WERI-Rb-1 (cell line): ENCODE measurements at places on chromosomes 16 and 17.

GRCh38 chr17:81712468-81713003 lies 452 bp downstream of the SLC25A10 start:
- peak; percentile 82 for DNase-seq

DNA sequence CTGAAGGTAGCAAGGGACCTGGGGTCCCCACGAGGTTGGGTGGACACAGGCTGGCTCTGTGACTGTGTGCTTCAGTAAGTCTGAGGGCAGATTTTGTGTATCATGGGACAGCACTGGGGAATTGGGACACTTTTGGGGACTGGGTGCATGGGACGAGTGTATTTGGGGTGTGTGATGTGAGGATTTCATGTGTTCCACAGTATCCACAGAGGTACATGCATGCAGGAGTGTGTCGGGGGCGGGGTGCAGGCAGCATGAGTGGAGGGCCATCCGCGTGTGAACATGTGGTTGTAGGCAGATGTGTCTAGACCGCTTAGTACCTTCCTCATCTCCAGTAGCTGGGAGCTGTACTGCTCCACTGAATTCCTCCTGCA lies 1.1 kb upstream of the DLX3 start:
- peak; percentile 12 for DNase-seq

DNA sequence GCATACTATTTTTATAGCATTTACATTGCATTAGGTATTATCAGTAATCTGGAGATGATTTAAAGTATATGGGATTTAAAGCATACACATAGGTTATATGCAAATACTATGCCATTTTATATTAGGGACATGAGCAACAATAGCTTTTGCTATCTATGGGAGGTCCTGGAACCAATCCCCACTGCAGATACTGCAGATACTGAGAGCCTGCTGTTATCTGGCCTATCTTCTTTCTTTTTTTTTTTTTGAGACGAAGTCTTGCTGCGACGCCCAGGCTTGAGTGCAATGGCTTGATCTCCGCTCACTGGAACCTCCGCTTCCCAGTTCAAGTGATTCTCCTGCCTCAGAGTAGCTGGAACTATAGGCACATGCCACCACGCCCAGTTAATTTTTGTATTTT lies 37.4 kb downstream of the STH start:
- no peak for DNase-seq

GRCh38 chr16:12350945-12351344 lies 374.4 kb downstream of the SNX29 start:
- DNase-seq = peak; percentile 16

DNA sequence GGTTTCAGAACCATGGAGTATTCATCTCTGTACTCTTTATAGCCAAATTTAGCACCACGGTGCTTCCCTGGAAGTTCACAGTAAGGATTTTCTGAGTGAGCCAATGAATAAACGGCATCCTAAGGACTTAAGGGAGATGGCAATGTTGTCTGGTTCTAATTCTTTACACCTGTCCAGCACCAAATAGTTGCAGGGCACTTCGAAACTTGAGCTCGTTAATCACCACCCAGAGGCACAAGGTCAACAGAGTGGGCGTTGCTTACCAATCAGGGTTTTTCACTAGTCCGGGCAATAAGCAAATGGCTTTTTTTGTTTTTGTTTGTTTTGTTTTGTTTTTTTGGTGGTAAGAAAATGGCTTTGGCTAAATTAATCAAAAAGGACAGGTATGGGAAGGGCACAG lies 28.2 kb upstream of the TMEM220 start:
- no peak for DNase-seq

- DNase-seq = no peak
Measured at GRCh38 chr17:65931246-65932149, 260.4 kb downstream of the CEP112 start.

- no peak for DNase-seq
Measured at GRCh38 chr17:38355251-38355650, 3.6 kb downstream of the SOCS7 start.

DNA sequence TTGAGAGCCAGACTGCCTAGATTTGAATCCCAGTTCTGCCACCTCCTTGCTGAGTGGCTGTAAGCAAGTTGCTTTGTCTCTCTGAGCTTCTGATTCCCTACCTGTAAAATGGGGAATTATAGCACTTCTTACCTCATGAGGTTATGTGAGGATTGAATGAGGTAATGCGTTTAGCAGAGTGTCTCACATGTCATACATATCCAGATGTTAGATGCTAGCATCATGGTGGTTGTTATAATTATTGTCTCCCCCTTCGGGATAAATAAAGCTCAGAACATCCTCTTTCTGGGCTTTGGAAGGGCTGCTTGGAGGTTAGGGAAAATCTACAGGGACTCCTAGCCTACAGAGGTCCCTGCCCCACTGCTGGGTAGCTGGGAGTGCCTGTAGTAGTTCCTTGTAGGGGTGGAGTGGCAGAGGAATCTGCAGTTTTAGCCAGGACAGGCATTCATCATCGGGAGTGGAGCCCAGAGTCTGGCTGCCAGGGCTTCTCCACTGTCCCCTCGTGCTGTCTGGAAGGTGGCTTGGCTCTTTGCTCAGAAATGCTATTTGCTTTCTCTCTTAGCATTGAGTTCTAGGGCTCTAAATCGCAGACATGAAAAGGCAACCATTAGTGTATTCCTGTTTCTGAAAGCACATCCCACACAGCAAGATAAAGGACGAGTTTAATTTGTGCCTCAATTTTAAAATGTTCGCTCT lies 137.9 kb upstream of the CACNG3 start:
- no peak for DNase-seq

- no peak for DNase-seq
Measured at GRCh38 chr17:30586818-30587595, 109.8 kb downstream of the GOSR1 start.

- DNase-seq = peak; percentile 66
Measured at GRCh38 chr17:45149669-45150664, 1.7 kb downstream of the HEXIM1 start.

- DNase-seq = no peak
Measured at GRCh38 chr17:71935341-71935740, 185.5 kb upstream of the SOX9 start.

GRCh38 chr17:73934696-73935095 lies 268.8 kb upstream of the RPL38 start:
- DNase-seq = no peak

DNA sequence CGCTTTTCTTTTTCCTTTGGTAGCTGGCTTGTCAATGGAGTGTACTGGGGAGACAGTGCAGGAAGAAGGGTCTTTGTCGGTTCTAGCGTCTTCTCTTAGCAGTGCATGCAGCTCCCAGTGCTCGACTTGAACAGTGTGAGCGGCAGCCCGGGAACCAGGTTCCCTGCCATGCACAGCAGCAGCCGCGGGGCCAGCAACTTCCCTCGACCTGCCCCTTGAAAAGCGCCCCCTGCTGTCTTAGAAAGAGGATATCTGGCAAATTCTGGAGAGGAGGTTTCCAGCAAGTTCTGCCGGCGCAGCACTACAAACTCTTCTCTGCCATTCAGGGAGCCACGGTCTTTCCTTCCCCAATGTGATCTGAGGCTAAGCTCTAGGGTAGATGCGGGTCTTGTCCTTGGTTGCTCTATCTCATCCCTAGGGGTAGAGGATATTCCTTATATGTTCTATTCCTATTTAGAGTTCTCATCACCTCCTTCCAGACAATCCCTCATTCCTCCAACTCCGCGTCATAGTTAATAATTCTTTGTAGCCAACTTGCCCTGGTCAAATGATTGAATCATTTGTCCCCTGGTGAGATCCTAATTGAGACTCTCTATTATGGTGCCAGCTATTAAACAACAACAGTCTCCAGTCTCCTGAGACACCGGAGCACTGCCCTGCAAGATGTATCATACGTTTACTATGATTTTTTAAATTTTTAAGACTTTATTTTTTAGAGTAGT lies 451.3 kb downstream of the PMP22 start:
- peak; percentile 26 for DNase-seq

GRCh38 chr16:4938683-4939030 lies 1.7 kb upstream of the PPL start:
- no peak for DNase-seq

DNA sequence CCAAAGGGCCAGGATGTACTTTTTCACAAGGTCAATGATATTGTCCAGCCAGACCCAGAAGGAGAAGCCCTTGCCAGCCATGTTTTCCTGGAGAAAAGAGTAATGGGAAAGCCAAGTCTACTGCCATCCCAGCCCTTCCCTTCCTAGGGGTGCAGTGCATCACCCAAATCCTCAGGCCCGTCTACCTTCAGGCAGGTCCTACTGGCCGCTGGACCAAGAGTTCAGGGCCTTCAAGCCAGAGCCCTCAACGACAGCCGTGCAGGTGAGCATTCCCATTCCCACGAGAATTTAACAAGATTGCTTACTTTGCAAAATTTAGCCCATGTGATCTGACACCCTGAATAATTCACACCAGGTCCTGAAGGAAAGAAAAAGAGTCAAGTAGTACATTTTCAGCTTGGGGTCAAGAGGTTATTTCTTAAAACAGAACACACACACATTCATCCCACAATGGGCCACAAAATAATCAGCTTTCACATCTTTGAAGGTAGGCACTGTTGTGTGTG lies 35.0 kb downstream of the STAT5A start:
- no peak for DNase-seq

GRCh38 chr17:145671-146541 lies 8.5 kb downstream of the SCGB1C2 start:
- DNase-seq = peak; percentile 4

GRCh38 chr16:1026784-1027500 lies 45.4 kb downstream of the SOX8 start:
- DNase-seq = no peak

GRCh38 chr17:72460711-72461110 lies 339.9 kb downstream of the SOX9 start:
- no peak for DNase-seq

- no peak for DNase-seq
Measured at GRCh38 chr16:11022002-11022401, 77.6 kb downstream of the CLEC16A start.

- DNase-seq = no peak
Measured at GRCh38 chr16:4934591-4934990, 2.4 kb downstream of the PPL start.

DNA sequence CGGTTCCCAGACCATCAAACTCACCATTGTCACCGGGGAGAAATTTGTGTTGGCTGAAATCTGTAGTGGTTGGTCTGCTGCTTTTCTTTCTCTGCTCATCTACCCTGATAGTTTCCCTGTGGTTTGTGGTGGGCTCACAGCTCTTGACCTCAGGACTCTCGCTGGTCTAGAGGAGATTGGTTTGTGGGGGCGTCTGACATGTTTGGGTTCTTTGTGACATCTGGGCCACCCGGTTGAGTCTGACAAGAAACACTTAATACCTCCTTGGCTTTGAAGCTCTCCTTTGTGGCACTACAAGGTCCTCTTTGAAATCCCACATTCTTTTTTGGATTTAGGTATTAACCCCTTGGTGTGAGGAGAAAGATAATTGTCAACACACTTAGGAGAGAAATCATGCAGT lies 662.0 kb downstream of the WWOX start:
- DNase-seq = no peak

- no peak for DNase-seq
Measured at GRCh38 chr16:64830653-64831052, 291.2 kb downstream of the CDH11 start.

DNA sequence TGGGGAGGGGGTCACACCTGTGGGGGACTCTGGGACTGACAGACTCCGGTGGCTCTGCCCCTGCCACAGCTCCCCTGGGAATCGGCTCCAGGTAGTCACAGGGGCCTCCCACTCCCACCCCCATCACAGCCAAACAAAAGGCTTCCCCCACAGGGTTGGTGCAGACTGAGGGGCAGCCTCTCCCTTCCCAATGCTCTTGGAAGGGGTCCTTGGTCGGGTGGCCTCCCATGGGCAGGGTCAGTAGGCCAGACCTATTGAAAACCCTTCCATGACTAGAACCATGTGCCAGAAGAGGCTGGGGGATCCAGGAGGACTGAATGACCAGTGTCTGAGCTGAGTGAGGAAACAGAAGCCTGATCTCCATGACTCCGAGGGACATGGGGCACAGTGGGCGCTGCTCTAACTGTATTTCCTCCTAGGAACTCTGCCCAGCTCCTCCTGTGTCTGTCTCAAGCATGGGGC lies 28.6 kb downstream of the TK2 start:
- DNase-seq = no peak

DNA sequence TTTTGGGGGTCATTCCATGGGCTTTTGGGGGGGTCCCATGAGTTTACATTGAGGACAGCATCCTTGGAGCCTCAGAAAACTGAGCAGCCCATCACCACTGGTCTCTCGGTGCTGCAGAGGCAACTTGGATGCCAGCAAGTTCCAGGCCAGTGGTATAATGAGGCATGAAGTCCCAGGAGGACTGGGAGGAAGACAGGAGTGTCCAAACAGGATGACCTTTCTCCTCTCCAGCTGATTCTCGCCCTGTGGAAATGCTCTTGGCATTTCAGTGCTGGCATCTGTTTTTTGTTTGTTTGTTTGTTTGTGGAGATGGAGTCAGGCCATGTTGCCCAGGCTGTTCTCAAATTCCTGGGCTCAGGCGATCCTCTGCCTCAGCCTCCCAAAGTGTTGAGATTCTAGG lies 347.6 kb downstream of the SNX29 start:
- no peak for DNase-seq

- peak; percentile 63 for DNase-seq
Measured at GRCh38 chr16:88468275-88469129, 15.4 kb downstream of the ZFPM1 start.

- DNase-seq = no peak
Measured at GRCh38 chr17:73765824-73766563, 121.7 kb upstream of the SDK2 start.

DNA sequence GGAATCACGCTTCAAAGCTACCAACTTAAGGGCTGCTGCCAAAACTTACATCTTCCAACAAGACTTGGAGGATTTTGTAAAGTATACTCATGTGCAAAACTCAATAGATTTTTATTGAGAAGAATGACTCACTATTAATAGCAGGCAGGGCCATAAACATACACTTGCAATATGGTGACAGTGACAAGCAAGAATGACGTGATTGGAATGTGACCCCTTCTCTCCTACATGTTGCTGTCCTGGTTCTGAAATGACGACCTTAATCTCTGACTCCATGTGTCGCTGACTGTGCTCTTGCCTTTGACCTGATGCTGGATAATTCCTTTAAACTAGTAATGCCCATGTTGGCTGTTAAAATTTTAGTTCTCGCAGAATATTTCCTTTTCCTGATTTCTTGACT lies 174.5 kb downstream of the PARN start:
- no peak for DNase-seq

GRCh38 chr16:86491640-86492023 lies 18.7 kb upstream of the FOXF1 start:
- no peak for DNase-seq

- no peak for DNase-seq
Measured at GRCh38 chr16:48555155-48555554, 54.8 kb downstream of the N4BP1 start.

GRCh38 chr17:77269696-77270681 lies 129.2 kb downstream of the SEC14L1 start:
- DNase-seq = no peak

GRCh38 chr16:17451843-17452242 lies 18.9 kb downstream of the XYLT1 start:
- no peak for DNase-seq

DNA sequence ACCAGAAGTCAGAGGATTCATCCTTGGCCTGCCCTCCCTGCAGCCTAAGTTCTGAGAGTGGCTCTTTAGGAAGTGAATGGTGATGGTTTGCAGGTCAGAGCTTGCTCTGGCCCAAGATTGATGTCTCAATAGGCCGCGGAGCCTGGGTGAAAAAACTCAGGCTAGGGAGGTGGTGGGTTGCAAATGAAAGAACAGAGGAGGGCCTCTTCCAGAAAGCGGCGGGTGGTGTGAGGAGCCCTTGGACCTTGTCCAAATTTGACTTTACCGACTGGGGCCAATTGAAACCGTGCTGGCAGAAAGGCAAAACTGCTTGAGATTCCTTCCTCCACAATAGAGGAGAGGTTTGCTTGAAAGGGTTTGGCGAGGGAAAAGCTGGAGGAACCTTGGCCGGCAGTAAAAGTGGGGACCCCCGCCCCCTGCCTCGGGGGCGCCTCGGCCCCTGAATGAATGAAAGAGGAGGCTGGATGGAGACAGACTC lies 331.3 kb downstream of the SEC14L1 start:
- DNase-seq = no peak
